T-helper 17 cell (primary cell): ENCODE measurements at places on chromosomes 6 and 20. TPM values are rescaled to one million over a fixed set of nuclear protein-coding genes. Genes with fewer than 3 reads are reported as not detected.

GRCh38 chr20:48875914-48876240, 45.6 kb upstream of the ARFGEF2 start:
- no peak for DNase-seq

DNA sequence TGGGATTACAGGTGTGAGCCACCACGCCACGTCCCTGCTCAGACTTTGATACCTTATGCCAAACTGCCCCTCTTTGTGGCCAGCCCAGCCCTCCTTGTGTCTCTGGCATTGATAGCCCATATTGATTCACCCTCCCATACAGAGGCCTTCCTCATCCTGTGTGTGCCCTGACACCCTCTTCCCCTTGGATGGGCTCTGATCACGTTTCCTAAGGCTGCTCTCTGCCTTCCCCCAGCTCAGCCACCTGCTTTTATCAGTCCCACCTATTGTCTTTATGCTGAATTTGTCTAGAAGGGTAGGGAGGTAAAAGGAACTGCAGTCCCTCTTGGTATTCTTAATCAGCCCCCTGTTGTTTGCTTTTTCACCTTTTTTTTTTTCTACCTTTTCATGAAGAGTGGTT, 95.9 kb downstream of the CDKAL1 start:
- DNase-seq = no peak

GRCh38 chr6:162147281-162147680, 580.3 kb downstream of the PRKN start:
- no peak for DNase-seq

- DNase-seq = no peak
These were observed 147.9 kb downstream of the HAO1 start for GRCh38 chr20:7792150-7792869.

DNA sequence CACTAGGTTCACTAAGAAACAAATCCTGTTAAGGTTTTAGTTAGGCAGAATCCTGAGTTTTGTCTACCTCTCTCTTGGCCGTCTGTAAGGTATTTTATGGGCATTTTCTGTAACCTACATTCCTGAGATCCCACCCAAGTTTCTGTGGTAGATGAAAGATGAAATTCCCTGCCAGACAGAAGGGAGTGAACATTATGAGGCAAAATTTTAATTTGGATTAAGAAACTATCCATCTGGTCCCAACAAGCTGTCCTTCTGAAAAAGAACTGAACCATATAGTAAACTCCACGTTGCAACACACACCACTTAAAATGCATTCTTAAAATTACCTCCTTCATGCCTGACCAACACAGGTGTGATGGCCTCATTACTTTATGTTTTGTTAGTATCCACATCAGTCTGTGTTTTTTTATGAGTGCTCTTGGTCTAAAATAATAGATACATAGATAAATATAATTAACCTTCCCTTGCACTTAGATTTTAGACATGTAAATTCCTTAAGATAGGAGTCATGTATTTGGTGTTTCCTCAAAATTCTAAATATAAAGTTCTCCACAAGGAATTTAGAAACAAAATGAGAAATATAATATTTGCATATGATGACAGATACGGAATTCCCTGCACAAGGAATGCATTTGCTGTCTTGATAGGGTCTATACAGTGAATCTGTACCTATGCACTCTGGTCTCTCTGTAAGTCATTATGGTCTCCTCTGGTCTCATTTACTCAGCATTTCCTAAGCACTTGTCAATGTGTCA, 86.5 kb downstream of the CHD6 start:
- DNase-seq = no peak

DNA sequence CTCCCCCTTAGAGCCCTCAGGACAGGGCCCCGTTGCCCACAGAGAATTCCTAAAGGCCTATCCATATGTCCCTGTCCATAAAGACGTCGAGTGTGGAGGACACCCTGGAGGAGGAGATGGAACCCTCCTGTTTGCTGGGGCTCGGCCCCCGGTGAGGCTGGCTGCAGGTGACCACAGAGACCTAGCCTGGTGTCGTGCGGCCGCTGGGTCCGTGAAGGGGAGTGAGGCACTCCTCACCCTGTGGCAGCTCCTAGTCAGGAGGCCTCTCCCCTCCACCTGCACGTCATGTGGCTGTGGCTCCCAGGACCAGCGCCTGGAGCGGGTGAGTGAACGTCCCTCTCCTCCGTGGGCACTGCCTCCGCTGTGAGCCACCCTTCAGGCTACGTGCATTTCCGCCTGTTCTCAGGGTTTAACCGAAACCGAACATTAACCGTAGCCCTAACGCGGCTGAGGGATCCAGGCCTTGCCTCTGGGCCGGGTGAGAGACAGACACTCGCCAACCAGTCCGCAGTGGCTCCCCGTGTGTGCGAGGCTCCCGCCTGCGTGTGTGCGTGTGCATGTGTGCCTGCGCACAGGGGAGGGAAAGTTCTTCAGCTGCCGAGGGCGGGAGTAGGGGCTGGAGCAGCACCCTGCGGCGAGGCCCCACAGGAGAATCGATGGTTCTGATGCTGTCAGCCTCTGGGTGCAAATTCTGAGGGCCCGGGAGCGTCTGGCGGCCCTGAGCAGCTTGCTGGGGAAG, 5.9 kb upstream of the TCEA2 start:
- no peak for DNase-seq

The TNNC2 gene
- total RNA-seq = 0.99 TPM

The SMOC2 gene
- total RNA-seq = not detected

- DNase-seq = no peak
These were observed 96.0 kb downstream of the MAP3K5 start for GRCh38 chr6:136696238-136696637.
